ENCODE measurements at places on chromosomes 3 and 15.

DNA sequence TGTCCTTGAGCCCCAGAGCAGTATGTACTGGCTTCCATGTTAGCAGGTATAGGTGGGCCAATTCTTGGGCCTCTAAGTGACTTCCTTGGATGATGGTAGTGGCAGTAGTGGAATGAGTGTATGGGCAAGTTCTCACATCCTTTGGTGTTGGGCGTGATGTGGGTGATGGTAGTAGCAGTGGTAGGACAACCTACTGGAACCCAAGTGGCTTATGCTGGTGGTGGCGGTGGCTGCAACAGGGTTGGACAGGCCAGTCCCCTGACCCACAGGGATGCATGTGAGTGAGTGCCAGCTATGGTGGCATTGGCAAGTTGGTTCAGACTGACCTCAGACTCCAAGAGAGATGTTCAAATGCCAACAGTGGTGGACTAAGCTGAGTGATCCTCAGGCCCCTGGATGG is 1228.2 kb downstream of the ROBO2 start:
- DNase-seq = no peak

DNA sequence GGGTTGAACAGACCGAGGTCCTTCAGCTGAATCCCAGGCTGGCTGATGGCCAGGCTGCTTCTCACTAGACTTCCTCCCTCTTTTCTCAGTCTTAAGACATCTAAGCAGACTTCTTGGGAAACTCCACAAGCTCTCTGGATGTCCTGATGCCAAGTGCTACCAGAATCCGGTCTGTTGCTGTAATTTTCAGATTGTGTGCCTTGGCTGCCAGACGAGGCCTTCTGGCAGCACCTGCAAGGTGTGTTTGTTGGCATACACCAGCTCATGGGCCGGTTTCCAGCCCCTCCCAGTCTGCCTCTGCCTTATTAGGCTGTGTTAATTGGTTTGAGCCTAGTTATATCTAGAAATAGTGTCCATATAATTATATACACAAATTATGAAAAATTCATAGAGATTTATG is 120.6 kb downstream of the TNIK start:
- no peak for DNase-seq

DNA sequence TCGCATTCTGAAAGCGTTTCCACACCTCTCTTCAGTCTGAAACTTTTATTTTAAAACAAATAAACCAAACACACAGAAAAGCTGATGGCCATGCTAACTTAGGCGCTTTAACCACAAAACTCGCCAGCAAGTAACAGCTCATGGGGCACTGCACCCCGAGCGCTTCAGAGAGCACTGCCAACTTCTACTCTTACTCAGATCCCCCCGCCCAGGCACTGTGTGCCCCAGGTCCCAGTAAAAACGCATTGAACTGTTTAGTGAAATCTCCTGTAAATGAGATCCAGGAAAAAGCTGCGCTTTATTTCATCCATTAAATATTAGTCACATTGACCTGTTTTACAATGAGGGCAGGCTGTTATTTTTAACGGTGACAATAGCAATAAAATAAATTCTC is 99.7 kb downstream of the LRIG1 start:
- no peak for DNase-seq

GRCh38 chr15:93066834-93067648 is 22.0 kb downstream of the RGMA start:
- DNase-seq = no peak

DNA sequence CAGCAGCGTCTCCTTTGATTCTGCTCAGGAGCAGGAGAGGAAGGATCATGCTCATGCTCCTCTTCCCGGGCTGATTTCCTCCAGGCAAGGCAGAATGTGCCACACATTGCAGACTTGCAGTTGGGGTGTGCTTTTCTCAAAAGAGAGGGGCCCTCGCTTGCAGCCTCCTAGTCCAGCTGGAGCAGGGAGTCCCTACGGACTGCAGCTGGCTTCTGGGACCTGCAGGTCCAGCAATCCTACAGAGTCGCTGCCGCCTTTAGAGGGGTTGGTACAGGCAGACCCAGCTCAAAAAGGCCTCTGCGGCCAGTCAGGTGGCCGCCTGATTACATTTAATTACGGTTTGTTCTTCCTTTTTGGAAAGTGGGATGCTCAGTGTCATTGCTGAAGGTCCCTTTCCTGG is 173.9 kb downstream of the NSMCE3 start:
- DNase-seq = no peak

DNA sequence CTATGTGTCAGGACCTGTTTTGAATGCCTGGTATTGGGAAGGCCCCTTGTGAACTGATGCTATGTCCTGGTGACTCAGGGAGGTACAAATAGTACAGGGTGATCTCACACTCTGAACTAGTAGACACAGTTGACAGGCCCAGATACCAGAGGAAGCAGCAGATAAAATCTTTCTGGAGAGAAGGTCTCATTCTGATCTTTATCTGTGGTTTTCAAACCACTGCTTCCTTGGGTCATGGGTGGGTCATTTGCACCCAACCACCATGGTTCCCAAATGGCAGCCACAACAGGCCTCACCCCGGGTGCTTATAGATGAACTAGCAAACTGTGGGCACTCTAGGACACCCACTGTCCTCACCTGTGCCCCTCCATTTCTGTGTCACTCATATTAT is 43.4 kb downstream of the PXYLP1 start:
- DNase-seq = no peak

- no peak for DNase-seq
Measured at GRCh38 chr3:45688194-45688881, 858 bp upstream of the SACM1L start.

DNA sequence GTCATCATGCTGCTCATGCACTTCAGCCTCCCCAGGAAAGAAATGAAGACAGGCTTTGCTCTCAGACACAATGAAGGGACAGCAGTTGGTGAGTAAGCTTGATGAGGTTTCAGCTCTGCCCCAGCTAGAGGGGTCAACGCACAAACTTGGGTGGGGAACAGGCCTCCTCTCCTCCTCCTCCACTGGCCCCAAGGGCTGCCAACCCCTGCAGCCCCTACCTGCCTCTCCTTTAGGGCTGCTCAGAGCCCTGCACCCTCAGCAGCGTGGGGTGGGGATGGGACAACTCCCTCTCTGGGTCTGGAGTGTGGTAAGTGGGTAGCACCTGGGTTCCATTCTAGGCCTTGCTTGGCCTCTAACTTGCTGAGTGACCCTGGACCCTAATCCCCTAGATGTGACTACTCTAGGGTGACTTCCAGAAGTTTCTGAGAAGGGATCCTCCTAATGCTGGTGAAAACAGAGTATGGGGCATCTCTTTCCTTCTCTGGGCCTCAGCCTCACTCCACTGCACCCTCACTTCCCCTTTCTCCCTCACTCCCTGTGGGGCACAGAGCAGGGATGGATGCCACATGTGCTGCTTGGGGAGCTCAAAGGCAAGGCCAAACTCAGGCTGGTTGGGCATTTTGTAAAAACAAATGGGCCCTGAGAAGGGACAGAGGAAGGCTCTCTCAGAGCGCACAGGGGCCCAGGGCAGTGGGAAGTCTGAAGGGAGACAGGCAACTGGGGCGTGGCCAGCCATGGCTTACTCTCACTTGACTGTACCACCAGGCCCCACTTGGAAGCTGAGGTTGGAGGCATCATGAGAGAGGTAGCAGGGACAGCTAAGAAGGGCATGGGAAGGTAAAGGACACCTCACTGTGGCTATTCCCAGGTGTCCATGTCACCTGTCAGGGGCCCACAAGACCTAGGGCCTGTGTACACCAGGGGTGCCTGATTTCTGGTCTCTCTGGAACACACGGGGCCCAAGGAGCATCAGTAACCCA is 64.0 kb downstream of the SYNM start:
- no peak for DNase-seq

GRCh38 chr3:31331278-31331677 is 201.4 kb upstream of the STT3B start:
- DNase-seq = no peak

DNA sequence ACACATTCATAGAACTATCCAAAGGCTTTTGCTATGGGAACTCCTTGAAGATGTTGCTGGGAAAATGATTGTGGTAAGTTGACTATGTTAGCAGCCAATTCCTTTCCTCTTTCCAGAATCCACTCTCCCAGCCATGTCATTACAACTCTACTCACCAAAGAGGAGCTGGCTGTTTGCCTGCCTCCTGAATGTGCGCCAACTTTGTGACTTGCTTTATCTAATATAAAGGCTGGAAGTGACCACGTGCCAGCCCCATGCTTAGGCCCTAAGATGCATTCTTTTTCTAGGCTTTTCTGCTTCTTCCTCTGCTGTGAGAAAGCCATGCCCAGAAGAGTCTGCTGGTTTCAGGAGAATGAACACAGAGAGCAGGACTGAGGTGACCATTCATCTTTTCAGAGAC is 182.2 kb downstream of the GABRB3 start:
- no peak for DNase-seq

- peak; percentile 68 for DNase-seq
Measured at GRCh38 chr15:68229386-68230156, at the start of gene CLN6. Gene CLN6, minus strand, starts transcription at chr15:68229728. Its CDS starts 144 bp downstream, at chr15:68229584.
